Renal pelvis (tissue), 12 donors: ENCODE measurements at places on chromosomes 5 and 9.

DNA sequence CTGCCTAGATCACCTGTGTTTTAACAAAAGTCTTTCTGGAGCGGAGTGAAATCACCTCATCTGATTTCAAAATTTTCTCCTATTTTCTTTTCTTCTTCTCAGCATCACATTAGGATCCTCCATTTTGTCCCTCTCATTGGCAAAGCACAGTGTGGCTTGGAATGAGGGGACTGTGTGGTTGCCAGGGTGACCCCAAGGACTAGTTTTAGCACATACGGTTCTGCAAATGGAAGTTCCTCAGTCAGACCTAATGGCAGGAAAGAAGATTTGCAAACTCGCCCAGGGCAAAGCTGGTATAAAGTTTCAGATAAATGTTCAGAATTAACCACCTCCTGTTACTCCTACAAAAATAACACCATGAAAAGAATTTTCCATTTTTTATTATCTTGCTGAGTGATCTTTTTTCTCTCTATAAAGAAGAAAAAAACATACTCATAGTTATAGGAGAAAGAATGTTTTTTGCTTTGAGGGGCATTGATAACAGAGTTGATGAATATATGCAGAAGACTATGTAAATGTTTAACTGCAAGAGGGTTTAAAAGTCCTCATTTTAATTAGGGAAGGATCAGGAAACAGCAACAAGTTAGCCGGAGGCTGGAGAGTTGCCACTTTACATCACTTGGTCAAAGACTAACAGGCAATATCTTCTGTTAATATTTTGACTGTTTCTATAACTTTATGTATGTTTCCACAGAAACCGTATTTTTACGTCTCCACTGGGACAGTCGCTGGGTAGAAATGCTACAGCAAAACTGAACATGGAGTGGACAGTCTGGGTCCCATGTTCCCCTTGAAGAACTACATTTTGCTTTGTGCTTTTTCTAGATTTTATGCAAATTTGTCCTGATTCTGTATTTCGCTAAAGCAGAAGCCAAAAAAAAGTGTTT lies 257.8 kb downstream of the NR2F1-AS1 start:
- peak; percentile 23 for DNase-seq

GRCh38 chr5:172827841-172828240 lies 6.2 kb upstream of the ERGIC1 start:
- DNase-seq, result no peak

- no peak for DNase-seq
Observed at GRCh38 chr5:143195491-143195890, 208.0 kb downstream of the NR3C1 start.

DNA sequence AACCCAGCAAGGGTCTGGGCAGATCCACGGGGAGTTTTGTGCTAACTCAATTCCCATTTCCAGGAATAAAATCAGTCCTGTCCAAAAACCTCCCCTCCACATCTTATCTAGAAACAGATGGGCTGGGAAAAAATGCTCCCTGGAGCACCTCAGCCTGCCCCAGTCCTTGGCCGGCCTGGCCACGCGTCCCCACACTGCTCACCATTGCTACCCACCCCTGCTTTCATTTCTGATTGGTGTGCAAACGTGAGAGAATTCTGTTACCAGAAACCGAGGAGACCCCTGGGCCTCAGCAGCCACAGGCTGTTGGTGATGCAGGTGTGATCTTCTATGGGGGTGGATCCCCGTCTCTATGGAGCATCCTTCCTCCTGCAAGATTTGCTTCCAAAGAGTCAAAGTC lies 38.0 kb upstream of the OLFM1 start:
- DNase-seq, result no peak

GRCh38 chr5:103774721-103775120 lies 212.1 kb upstream of the NUDT12 start:
- peak; percentile 73 for DNase-seq

- no peak for DNase-seq
Observed at GRCh38 chr5:91140657-91141056, 242.5 kb downstream of the ARRDC3 start.

DNA sequence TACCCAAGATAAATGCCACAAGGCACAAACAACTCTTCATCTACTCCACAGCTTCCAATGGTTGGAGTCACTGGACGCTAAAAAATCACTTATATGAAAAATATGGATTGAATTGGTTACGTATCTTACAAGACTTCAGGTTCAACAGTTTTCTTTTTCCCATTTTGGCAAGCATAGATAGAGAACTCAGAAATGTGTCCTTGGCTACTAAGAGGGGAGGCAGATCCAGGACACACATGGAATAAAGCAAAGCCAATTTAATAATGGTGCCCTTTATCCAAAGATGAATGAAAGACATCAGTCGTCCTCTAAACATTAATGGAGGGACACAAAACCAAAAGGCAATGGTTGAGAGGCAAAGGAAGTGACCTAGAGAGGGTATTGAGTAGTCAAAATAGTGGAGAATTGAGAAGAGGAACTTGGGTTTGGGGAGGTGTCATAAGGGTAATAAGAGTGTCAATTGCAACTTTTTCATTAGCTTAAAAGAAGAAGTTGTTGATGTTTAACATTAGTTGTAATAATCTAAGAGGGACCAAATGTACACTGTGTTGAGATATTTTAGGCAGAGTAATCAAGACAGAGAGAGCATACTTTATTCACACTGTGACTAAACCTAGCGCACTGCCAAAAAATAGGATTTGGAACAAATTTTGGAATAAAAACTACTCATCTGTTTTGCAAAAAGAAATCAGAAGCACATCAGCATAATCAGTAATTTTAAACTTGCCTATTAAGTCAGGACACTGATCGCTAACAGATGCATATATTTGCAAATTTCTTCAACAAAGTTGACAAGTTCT lies 308.2 kb downstream of the ARL15 start:
- DNase-seq, result no peak

DNA sequence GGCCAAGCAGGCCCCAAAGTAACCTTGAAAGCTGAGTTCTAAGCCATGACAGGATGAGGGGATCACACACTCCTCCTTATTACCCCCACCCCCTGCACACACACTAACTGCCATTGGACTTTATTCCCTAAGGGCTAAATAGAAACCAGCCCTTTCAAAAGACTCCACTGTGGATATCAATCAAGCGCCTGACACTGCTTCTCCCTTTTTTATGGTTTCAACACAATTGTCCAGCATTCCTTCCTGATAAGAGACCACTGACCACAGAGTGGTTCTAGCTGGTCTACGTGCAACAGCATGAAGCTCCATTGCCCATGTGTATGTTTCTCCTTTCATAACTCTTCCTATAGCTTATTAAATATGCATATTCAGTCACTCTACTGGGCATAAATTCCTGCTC lies 34.7 kb downstream of the PAEP start:
- DNase-seq, result no peak

DNA sequence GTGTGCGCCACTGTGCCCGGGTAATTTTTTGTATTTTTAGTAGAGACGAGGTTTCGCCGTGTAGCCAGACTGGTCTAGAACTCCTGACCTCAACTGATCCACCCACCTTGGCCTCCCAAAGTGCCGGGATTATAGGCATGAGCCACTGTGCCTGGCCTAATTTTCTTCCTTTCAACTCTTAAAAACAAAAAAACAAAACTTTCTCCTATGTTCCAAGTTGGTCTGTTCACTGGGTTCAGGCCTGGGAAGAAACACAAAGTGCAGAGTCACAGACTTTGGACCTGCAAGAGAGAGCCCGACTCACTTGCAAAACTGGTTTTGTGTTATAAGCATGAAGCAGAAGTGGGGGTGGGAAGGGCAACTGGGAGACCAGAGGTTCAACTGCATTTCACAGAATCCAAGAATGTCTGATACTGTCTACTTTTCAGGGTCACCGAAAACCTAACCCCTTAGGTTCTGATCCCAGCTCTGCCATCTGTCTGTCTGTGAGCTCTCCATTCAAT lies 5.2 kb upstream of the HDHD3 start:
- peak; percentile 58 for DNase-seq

GRCh38 chr5:77155179-77155785 lies 55.2 kb upstream of the PDE8B start:
- DNase-seq, result no peak

GRCh38 chr5:131382407-131383395 lies 118.8 kb downstream of the CDC42SE2 start:
- DNase-seq, result no peak

DNA sequence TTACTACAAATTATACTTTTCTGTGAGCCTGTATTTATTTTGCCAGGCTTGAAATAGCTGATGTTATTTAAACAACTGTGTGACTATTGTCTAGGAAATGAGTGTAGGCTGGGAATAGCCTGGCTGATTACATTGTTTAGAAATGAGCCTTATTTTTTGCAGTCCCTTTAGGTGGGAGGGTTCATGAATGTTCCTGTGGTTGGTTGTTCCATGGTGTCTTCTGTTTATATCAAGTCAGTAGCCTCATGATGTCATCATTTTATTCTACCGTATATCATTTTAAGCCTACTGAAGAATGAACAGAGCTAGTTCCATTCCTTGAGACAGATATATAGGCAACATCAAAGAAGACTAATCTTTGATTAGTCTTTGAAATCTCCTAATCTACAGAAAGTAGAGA lies 53.1 kb downstream of the MAP1B start:
- DNase-seq, result no peak

GRCh38 chr5:6206501-6206900 lies 171.8 kb downstream of the MED10 start:
- no peak for DNase-seq

DNA sequence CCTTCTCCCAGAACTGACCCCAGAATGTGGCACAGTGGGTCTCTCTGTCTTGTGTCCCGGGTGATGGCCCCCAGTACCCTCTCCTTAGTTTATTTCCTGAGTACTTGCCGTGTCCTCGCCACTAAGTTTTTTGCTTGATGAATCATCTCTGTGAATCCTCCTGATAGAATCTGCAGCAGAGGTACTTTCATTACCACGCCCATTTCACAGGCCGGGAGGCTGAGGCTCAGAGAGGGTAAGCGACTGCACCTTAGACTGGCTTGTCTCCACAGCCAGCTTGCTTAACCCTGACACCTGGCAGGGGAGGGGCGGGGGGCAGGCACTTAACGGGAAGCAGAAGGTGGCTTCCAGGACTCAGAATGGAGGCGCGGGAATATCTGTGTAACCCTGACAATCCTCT lies 7.9 kb upstream of the IER5L start:
- DNase-seq, result no peak

DNA sequence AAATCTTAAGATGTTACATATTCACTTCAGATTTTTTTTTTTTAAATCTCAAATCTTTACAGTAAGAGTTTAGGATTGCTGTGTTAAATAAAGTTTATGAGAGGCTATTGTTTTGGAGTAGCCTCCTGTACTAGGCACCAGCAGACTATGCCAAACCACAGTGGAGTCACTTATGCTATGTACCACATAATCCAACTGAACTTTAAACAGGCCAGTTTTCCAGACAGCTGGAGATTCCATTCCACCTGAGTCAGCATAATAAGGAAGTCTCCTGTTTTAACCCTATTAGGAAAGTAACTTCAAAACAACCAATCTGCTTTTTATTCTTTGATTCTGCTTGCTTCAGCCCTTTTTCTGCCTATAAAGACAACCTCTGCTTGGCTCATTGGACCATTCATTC lies 205.2 kb downstream of the CSNK1G3 start:
- no peak for DNase-seq

- no peak for DNase-seq
Observed at GRCh38 chr5:178349075-178349511, 116.5 kb upstream of the PHYKPL start.

GRCh38 chr9:90165281-90165680 lies 477.3 kb downstream of the DIRAS2 start:
- DNase-seq, result no peak

- no peak for DNase-seq
Observed at GRCh38 chr9:86500031-86500430, 145.8 kb upstream of the TUT7 start.

DNA sequence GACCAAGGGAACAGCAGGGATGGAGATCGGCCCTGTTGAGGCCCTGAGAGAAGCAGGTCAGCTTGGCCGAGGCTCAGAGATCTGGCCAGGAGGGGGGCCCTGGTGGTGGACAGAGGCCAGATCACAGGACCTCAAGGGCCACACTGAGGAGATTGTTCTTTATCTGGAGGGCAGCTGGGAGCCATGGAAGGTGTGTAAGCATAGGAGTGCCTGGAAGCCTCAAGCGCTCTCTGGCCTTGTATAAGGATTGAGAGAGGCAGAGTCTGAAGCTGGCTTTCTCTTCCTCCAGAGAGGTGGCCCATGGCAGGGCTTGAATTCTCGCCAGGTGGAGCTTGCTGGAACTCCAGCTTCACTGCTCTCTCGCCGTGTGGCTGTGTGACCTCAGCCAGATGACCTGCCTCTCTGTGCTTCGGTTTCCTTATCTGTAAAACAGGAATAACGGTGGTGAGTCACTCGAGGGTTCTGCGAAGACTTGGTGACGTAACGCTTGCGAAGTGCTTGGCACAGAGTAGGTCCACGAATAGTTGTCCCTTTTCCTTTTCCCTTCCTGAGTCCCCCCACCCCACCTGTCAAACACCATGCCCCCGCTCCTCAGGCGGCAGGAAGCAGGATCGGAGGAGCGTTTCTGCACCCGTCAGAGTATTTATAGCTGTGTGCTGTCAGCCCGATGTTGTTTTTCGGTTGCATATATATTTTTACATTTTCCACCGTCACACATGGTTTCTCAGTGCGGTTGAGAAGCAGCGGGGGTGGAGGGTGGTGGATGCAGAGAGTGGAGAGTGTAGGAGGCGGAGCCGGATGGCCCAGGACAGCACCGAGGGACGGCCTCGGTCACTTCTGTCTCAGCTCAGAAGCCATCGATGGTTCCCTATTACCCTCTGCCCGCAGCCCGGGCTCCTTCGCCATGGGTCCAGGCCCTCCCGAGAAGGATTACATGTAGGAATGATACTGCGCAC lies 17.0 kb upstream of the CRB2 start:
- no peak for DNase-seq

DNA sequence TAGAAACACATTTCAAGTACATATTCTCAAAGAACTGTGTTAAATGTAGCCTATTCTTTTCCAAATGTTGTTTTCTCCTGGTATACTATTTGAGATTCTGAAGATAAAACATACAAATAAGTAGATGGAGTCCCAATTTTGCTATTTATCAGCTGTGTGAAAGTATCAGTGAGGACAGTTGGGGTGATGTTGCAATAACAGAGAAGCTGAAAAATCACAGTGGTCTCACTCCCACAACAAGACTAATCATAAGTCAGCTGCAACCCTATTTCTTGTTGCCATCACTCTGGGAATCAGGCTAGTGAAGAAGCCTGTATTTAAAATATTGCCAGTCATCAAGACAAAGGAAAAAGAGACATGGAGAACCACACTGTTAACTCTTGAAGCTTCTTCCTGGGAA lies 25.9 kb upstream of the LURAP1L start:
- no peak for DNase-seq

DNA sequence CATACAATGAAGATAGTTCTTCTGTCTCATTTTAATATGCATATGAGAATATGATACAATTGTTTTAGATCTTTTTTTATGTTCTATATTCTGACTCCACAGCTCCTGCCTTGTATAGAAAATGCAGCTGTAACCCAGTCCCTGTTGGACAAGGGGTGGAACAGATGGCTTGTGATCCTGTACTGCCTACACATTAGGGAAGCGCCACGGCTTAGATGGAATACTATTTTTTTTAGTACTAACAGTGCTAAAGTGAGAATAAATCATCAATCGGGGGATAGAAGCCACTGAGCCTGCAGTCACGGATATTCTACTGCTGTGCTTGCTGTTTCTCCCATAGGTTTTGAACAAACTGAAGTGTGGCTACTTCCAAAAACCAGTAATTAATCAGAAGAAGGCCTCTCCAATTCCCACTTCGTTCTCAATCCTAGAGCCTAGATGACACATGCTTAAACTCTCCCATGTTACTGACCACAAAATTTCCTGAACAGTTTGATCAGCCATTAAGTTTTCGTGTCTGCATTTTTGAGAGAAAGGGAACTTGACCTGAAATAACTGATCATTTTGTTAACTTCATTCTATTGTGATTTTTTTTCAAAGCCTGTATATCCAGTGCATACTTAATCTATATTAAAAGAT lies 150.3 kb downstream of the CDH18 start:
- no peak for DNase-seq
